Sciatic nerve (tissue), 2 donors: ENCODE measurements at places on chromosomes 7 and 10.
A peak's percentile ranks its signal among the peaks of the same experiment; 100 is the strongest.

GRCh38 chr10:73920089-73920488, 9.2 kb downstream of the PLAU start:
- peak; percentile 70 for DNase-seq

DNA sequence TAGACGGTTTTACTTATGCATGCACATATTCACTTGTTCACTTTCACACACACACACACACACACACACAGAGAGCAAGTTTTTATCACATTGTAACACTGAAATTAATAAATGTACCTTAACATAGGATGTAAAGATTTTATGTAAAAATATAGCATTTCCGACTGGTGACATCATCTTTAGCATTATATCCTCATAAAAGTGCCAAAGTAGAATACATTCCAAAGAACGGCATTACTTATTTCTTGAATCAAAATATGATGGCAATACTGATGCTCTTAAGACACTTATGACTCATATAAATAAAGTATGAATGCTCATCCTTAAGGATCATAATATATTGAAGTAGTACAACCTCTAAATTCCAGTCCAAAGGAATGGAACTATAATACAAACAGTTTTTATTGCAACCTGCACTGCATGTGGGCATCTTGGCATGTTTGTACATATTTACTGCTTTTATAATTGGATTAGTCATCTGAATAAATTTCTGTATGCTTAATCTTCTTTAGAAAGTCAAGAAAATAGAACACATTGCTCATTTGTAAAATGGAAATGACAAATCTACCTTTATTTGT, 290.0 kb upstream of the SEMA3A start:
- no peak for DNase-seq

GRCh38 chr7:4065190-4065589, 616.9 kb upstream of the FOXK1 start:
- DNase-seq = no peak

DNA sequence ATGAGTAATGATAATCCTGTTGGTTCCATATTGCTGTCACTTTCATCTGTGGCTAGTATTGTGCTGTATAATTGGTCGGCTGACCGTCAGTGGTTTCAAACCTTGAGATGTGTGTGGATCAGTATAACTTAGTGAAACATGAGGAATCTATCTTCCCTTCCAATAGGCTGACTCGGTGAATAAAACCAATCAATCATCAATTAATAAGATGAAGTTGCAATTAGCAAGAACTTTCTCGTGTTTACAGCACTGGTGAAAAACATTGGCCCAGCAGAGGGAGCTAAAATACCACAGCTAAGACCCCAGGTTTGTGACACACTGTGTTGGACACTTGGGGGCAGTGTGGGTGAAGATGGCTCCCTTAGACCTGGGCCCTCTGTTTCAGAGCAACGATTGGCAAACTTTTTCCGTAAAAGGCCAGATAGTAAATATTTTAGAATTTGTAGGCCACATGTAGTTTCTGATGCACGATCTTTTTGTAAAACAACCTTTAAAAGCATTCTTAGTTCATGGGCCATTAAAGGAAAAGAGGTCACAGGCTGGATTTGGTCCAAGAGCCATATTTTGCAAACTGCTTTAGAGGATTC, 47.8 kb downstream of the STRA8 start:
- DNase-seq = peak; percentile 89

GRCh38 chr7:151078233-151079040, 2.2 kb downstream of the FASTK start:
- DNase-seq = no peak

DNA sequence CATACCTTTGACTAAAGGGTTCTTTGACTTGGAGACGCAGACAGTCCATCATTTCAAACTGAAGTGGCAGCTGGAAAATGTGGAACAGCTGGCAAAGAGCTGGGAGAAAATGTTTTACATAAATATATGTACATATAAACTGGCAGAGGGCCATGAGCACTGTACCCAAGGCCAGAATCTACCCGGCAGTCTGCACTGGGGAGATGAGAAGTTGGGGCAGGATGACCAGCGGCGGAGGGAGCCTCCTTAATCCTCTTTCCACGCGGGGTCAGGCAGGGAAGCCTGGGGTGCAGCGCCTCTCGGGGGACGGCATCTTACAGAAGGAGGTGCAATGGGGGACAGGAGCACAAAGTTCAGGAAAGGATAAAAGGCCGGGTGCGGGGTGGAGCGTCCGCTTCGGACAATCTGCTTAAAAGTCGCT, 1.3 kb downstream of the GLI3 start:
- no peak for DNase-seq

DNA sequence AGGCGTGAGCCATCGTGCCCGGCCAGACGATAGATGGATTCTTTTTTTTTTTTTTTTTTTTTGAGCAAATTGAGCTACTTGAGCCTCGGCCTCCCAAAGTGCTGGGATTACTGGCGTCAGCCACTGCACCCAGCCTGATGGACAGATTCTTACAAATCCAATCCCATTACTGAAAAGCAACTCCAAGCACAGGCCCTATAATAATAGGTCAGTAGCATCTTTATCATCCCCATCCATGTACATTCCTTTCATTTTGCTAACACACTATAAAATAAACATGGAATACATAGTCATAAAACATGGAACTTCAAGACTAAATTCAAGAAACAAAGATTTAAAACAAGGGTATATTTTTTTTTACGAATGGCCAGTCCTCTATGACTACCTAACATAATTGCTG, 16.0 kb upstream of the RSBN1L start:
- no peak for DNase-seq

GRCh38 chr7:41955893-41956675, 253.2 kb upstream of the INHBA start:
- peak; percentile 92 for DNase-seq
